ENCODE measurements at places on chromosomes 13 and 19. TPM values are rescaled to one million over a fixed set of nuclear protein-coding genes. Genes with fewer than 3 reads are reported as not detected.

The SLC7A9 gene
- total RNA-seq, result 0.44 TPM

The DMKN gene
- total RNA-seq, result 60.2 TPM

The ALOX5AP gene
- total RNA-seq, result 8.3 TPM

The SMIM44 gene
- total RNA-seq, result not detected

The SIX5 gene
- 31.6 TPM for total RNA-seq

The TSSK6 gene
- 0.69 TPM for total RNA-seq
